ENCODE measurements at places on chromosomes 11 and 22. TPM values are rescaled to one million over a fixed set of nuclear protein-coding genes. Genes with fewer than 3 reads are reported as not detected.

SYCE3 gene
- total RNA-seq, result not detected

PTPN5 gene
- 0.43 TPM for total RNA-seq

ANGPTL5 gene
- total RNA-seq, result 0.09 TPM

P4HA3 gene
- total RNA-seq, result 1.0 TPM

KCNJ11 gene
- total RNA-seq, result 11.9 TPM

PTPRCAP gene
- 14.7 TPM for total RNA-seq

MRGPRX3 gene
- 0.17 TPM for total RNA-seq

PARVG gene
- total RNA-seq, result 23.3 TPM

CCDC83 gene
- not detected for total RNA-seq

GGTLC3 gene
- total RNA-seq, result not detected

CASP5 gene
- total RNA-seq, result not detected

OR10A2 gene
- not detected for total RNA-seq

DNA sequence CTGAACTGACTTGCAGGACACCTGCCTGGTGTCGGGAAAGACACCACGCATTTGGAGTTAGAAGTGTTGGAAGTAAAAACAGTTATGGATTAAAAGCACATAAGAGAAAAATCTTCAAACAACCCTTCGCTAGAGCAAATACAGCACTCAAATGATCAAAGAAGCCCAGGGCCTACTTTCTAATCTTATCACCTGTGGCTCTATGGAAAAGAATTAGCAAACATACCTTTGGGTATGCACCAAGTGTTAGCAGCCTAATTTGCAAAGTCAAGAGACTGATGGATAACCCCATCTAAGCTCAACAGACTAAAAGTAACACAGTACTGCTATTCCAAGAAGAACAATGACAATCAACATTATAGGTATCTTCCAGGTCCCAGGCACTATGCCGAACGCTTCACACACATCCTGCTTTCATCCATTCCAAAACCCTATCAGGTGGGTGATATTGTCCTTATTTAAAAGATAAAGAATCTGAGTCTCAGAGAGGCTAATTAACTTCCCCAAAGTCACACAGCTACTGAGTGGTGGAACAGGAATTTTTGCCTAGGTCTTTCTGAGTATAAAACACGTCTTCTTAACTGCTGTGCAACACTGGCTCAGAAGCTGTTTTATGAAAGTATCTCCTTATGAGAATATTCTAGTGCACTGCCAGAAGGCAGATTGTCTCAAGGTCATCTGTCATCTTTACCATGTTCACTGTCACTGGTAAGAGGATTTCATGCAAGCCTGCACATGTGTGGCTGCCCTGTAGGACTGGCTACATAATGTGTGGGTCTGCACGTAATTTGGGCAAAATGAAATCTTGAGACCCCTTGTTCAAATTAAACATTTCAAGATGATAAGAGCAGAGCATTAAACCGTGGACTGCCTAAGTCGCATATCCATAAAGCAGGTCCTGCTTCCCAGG, 16.4 kb downstream of the SLC1A2 start:
- DNase-seq, result no peak

GRCh38 chr11:30333405-30333804, 10.5 kb downstream of the ARL14EP start:
- DNase-seq, result no peak

DNA sequence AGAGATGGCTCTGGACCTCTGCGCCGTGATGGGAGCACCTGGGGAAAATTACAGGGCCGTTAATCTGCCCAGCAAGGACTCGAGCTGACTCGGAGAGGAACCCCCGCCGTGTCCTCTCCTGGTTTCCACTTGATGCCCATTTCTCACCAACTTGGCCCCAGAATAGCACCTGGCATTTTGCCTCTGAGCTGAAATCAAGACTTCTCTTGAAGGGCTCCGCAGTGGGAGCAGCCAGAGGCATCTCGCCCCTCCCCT, 19.0 kb upstream of the CABP7 start:
- no peak for DNase-seq

- DNase-seq, result no peak
Measured at GRCh38 chr11:107908211-107908610, 20.0 kb upstream of the RAB39A start.

- no peak for DNase-seq
Measured at GRCh38 chr11:104432981-104433380, 269.0 kb upstream of the PDGFD start.

DNA sequence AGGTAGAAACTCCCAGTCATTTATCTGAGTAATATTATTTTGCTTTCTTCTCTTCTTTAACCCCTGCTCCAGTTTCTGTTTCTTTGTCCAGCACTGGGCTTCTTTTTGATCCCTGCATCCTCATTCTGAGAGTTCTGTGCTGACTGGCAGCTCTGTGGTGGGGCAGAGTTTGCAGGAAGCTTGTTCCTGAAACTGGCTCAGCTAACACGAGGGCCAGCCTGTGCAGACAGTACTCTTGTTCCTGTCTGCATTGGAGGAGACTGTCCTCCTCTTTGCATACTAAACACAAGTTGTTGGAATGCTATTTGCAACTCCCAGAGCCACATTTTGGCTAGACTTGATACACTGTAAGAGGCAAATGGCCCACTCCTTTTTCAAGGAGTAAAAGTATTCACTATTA, 93.1 kb upstream of the HORMAD2 start:
- no peak for DNase-seq

DNA sequence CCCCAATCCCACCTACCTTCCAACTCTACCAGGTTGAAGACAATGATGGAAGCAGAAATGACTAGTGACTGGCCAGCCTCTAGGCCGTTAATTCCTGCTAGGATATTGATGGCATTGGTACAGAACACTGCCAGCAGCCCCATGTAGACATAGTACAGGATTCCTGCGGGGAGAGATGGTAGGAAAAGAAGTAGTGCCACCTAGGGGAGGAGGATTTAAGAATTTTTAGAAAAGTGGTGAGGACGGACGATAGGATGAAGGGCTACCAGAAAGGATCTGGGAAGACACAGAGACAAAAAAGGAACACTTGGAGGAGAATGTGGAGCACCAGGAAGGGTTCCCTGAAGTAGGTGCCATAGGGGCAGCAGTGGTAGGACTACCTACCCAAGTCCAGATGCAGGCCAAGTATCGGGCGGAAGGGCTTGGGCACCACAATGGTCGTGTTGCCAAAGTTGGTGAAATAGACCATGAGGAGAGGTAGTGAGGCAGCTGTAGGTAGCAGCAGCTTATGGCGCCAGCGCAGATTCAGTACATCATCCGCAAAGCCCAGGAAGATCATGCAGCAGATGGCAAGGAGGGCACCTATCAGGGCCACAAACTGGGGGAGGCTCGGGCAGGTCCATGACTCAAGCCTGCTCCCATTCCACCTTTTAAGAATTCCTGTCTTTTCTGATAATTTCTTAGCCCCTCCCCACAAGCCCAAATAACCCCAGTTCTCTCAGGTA, 1.2 kb downstream of the DPAGT1 start:
- no peak for DNase-seq

GRCh38 chr11:128853559-128853958, 13.5 kb downstream of the KCNJ1 start:
- DNase-seq, result no peak

- DNase-seq, result no peak
Measured at GRCh38 chr11:20459865-20460264, 72.3 kb downstream of the PRMT3 start.

DNA sequence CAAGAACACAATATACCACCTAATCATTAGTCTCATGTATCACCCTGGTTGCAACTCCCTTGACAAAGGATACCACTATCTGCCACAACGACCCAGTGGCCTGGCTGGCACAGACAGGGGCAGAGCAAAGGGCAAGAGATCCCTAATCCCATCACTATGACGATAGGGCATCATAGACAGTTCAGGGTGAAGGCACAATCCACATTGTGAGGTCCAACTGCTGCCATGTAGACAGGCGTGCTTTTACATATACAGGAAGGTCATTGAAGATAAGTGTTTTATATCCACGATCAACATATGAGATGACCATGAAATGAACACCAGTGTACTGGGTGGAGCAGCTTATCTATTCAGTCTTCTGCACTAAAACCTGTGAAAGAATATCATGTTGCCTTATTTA, 94.6 kb downstream of the IGLL1 start:
- no peak for DNase-seq

- DNase-seq, result peak; percentile 15
Measured at GRCh38 chr22:21766691-21767462, 31.3 kb upstream of the YPEL1 start.

DNA sequence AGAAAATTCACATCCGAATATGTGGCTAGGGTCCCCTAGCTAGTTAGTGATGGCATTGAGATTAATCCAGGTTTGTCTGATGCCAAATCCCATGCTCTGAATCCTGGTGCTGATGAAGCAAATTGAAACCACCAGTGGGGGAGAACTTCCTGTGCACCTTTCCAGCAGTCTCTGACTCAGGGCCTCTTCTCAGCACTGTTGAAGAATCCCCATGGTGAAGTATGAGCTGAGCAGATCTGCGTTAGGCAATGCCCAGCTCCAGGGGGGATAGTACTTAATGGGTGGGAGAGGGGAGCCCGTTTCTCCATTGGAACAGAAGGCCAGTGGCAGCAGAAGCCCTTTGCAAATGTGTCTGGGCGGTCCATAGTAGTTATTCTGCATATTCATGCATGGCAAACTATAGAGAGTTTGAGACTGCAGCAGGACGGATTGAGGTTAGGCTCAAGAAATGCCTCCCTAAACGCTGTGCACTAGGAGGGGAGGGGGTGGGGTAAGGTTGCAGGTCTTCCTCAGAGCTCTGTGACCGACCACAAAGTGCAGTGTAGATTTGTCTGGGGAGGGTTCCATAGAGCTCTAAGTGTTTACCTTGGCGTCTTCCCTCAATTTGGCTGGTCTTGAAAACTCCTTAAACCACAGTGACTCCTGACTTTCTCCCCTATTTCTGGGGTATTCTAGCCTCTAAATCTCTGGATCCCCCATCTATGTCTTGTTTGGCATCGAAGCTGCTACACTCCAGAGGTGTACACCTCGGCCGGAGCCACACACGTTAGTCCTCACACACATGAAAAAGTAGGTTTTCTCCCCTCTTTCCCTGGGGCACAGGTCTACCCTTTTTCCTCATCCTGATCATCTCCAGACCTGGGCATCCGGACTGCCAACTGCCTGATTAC, 4.8 kb downstream of the POU2F3 start:
- DNase-seq, result no peak

- no peak for DNase-seq
Measured at GRCh38 chr11:125174686-125175085, 10.1 kb downstream of the PKNOX2 start.

DNA sequence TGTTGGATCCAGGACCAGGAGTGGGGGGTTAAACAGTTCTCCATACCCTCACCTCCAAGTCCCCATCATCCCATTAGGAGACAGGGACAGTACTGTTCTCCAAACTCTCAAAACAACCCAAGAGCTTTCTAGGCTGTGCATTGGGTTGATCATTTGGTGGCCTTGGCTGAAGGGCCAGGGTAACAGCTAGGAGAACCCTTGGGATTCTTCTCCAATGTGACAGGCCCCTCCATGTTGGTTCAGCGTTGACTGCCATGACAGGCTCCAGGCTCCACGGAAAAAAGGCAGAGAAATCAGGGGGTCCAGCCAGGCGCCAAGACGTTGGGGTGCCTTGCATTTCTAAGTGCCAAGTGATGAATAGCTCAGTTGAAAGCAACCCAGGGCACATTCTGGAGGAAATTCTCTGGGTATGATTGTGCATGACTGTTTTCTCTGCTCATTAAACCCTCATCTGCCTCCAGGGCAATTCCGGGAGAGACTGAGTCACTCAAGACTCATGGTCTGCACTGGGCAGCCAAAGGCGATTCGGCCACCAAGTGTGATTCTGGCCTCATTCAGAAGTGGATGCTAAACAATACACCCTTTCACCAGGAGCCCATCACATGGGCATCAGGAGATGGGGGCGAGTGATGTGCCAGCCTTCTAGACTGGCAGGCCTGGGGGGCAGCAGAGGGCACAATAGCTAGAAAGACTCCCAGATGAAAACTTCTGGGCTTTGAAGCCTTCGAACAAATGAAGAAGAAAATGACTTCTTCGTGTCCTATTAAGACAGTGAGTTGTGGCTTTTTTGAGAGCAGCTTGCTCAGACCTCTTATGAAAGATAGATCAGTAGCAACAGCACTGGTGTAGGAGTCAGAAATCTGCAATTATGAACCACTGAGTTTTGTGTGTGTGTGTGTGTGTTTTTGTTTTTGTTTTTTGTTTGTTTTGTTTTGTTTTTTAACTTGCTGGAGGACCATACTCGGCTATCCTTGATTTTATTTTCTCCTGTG, 27.7 kb downstream of the CD44 start:
- DNase-seq, result no peak

GRCh38 chr11:3834664-3835461, 5.9 kb downstream of the RHOG start:
- DNase-seq, result no peak

DNA sequence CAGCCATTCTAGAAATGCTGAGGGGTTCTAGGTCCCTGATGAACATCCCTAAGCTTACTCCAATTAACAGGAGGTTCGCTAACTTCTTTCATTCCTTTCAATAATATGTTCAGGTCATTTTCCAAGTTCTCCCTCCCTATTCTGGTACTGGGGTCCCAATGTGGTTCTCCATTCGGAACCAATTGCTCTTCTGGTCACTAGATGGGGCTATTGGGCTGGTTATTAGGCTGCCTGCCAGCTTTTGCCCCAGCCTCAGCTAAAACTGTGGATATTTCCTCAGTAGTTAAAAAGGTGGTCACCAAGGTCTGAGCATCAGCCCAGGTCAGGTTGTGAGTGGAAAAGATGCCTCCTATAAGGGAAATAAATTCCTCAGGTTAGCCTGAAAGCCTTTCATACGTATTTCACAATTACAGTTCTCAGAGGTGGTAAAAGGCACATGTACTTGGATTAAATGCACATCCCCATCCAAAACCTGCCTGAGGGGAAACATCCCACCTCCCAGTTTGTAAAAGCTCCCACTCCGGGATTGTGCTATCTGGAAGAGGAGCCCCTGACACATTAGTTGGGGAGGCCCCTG, 161.1 kb upstream of the CCDC179 start:
- peak; percentile 15 for DNase-seq

DNA sequence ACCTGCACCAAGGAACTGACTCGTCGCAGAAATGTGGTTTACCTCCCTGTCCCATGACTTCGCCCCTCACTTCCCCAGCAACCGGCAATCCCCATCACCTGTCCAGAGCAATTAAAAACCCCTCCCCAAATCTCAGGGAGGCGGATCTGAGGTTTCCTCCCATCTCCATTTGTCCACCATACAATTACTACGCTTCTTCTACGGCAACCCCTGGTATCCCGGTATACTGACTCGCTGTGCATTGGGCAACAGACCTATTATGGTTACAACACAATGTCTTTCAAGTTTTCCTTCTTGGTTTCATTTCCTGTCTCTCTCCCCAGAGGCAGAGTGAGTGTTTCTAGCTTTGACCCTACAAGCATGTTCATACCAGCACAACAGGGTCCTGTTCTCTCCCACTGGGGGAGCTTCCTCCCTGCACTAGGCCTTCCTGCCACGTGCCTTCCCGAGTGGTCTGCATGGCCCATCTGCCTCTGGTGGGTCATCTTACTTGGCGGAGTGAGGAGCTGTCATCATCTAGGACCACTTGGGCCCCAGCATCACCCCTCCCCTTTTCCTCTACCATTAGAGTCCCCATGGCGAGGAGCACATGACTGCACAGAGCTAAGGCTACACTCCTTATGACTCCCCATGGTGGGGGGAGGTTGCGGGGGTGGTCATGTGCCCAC, 30.3 kb upstream of the NAP1L4 start:
- no peak for DNase-seq

Measured in mucosa of gallbladder (tissue), 1 donor.